Activated CD4-positive, CD25-positive, alpha-beta regulatory T cell treated with anti-CD3 and anti-CD28 coated beads, Interleukin-2, amount 50 U/mL, for 72 hours (primary cell): ENCODE measurements at places on chromosomes 5 and 9.

- DNase-seq, result no peak
Observed at GRCh38 chr5:43889233-43889632, 286.3 kb downstream of the NNT start.

DNA sequence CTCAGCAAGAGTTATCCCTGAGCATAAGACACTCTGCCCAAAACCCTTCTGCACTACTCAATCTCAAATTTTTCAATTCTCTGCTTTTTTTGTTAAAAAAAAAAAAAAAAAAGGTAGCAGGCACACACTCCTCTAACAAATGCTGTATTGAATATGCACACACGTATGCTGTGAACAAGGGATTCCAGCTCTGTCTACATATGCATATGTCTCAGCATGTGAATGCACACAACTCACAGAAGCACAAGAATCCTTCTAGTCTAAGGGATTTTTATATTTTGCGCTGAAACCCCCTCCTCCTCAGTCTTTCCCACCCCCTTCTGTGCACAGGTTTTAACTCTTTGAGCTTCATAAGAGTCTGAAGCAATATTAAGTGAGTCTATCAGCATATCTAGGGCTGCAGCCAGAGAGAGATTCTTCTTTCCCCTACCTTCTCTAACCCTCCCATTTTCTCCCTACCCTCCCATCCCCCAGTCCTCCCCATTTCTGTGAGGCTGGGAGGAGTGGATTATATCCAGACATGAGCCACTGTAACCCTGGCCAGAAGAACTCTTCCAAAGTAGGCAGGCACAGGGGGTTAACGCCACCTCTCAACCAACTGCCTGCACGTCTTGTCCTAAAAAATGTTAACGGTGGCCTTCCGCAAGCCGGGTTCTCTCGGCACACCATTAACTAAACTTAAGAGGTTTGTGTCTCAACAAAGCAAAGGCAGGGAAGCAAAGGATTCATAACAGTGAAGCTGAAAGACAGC, 1.0 kb downstream of the GABRB2 start:
- no peak for DNase-seq

DNA sequence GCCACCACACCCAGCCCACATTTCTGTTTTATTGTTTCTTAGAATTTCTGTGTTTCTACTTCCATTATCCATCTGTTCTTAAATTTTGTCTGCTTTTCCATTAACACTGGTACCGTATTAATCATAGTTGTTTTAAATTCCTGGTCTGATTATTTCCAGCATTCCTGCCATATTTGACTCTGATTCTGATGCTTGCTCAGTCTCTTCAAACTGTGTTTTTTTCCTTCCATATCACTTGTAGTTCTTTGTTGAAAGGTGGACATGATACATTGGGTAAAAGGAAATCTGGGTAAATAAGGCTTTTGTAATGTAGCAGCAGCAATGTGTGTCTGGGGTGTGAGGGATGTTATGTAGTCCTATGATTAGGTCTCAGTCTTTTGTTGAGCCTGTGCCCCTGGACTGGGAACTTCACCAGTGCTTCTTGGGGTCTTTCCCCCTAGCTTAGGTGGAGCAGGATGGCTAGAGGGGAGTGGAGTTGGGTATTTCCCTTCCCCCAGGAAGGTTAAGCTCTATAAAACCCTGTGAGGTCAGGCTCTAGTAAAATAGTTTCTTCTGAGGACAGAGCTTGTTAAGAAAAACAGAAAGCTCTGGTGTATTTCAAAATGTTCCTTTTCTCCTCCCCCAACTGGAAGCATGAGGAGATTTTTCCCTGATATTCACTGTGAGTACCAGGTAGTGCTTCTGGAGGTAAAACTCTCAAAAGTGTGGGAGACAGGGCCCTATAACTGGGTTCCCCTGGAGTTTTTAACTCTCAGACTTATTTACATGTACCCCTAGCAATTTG, 10.1 kb upstream of the TMOD1 start:
- no peak for DNase-seq

GRCh38 chr9:110047955-110048402, 160.0 kb downstream of the C9orf152 start:
- DNase-seq, result no peak

DNA sequence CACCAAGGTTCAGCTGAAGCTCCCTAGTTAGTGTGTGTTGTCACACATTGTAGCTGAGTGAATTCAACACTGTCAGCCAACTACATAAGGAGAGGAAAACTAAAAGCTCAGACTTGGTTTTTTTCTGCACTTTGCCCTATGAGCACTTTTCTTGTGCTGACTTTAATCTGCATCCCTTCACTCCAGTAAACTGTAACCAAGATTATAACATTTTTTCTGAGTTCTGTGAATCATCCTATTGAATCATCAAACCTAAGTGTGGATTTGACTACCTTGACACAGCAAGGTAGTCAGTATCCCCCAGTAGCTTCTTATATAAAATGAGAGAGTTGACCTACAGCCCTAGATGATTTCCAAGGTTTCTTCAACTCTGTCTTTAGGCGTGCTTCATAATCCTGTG, 325.0 kb downstream of the AGTPBP1 start:
- no peak for DNase-seq

GRCh38 chr9:16191691-16192402, 639.0 kb downstream of the CCDC171 start:
- peak; percentile 35 for DNase-seq

GRCh38 chr9:114004221-114004716, 73.8 kb downstream of the AMBP start:
- peak; percentile 15 for DNase-seq

GRCh38 chr9:114383521-114384231, 4.1 kb downstream of the AKNA start:
- no peak for DNase-seq

DNA sequence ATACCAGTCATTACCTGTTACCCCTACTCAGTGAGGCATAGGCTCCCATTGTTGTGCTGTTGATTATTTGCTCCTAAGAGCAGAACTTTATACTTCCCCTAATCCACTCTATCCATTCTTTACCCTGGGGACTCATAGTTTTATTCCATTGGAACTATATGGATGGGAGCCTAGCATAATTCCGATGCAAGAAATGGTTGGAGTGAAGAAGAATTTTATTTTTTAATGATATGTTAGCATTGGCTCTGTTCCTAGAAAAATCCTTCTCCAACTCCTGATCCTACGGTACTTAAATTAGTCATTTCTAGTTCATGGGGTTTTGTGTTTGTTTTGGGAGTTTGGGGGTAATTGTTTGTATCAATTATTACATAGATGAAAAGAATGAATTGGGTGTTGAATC, 191.5 kb downstream of the GOLPH3 start:
- DNase-seq, result no peak

GRCh38 chr5:52787600-52788504, at the start of the genes ITGA1 and PELO:
Gene ITGA1, plus strand, starts transcription at chr5:52787916. Its CDS starts 438 bp downstream, at chr5:52788354.
Gene PELO, plus strand, starts transcription at chr5:52787916. Its CDS starts 12,479 bp downstream, at chr5:52800395.
- DNase-seq, result peak; percentile 57
